ENCODE measurements at places on chromosomes 2 and 18. TPM values are rescaled to one million over a fixed set of nuclear protein-coding genes. Genes with fewer than 3 reads are reported as not detected.
A peak's percentile ranks its signal among the peaks of the same experiment; 100 is the strongest.

The DOK6 gene
- not detected for total RNA-seq

The LAMA1 gene
- total RNA-seq: 1.4 TPM

The NLRC4 gene
- not detected for total RNA-seq

The PFN4 gene
- 1.7 TPM for total RNA-seq

The SKA1 gene
- total RNA-seq: 47.3 TPM

The MYL12B gene
- 378 TPM for total RNA-seq

DNA sequence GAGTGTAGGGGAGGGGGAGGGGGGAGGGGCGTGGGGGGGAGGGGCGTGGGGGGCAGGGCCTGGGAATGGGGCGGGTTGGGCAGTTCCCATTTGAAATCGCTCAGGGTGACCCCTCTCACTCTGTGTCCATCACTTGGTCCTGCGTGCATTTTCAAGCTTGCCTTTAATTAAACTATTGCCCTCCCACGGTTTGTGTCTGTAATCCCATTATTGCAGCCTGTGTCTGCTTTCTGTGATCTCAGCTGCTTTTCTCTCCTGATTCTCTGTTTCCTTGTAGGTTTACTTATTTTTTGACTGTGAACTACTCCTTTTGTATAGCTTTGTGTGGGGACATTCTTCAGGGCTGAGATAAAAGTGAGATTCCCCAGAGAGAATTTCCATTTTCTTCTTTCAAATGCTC lies 1.3 kb downstream of the DCDC2C start:
- no peak for DNase-seq

- no peak for DNase-seq
Measured at GRCh38 chr2:218980735-218981389, 4.1 kb downstream of the FEV start.

GRCh38 chr2:15307526-15307925 lies 253.6 kb downstream of the NBAS start:
- DNase-seq: no peak

- DNase-seq: peak; percentile 19
Measured at GRCh38 chr2:61356261-61356957, 114.5 kb downstream of the USP34 start.

DNA sequence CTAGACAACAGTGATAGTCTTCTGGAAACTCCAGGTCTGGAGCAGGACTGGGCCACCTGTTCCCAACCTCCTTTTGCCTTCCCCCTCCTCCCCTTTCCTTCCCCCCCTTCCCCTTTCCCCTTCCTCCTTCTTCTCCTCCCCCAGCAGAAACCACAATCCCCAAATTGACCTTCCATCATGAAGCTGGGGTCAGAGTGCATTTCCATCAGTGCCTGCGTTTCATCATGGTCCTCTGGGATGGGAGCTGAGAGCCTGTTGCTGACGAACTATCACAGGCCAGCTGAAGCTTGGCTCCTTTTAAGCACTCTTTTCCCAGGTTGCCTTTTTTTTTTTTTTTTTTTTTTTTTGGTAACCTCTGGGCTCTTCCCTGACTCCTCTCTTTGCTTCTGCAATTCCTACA lies 52.6 kb upstream of the SMAD2 start:
- DNase-seq: no peak

- peak; percentile 99 for DNase-seq
Measured at GRCh38 chr2:222709191-222709891, 37.9 kb downstream of the MOGAT1 start.

DNA sequence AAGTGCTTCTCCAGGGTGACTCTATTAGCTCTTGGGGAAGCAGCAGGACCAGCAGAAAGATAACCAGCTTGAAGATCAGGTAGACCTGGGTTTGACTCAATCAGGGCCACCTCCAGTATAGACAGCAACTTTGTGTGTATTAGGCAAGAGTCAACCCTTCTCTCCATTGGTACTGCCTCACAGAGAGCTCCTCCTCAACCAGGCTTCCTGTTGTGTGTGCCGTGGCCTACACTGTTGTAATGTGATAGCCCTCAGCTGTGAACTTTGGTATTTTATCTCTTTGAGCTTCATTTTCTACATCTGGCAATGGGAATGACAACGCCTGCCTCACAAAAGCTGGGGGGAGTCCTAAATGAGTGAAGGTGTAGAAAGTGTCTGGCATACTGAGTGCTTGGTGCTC lies 17.0 kb upstream of the MAP3K20 start:
- peak; percentile 29 for DNase-seq

GRCh38 chr18:43606795-43607194 lies 329.5 kb upstream of the SYT4 start:
- DNase-seq: peak; percentile 11

DNA sequence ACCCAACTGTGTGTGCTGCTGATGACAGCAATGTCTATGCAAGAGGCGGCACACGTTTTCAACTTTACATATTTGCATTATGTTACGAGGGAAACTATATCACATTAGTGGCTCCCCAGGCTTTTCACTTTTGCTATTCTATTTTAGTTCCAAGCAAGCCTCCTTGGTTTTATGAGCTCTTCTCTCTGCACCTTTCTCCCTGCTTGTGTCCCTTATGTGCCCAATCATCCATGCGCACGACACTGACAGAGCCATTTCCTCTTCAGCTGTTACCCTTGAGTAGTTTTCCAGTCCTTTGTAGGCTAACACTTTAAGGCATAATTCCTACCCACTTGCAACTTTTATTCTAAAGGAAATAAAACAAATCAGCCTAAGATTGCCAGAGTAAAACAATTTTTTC lies 154.3 kb downstream of the TCF4 start:
- DNase-seq: no peak

DNA sequence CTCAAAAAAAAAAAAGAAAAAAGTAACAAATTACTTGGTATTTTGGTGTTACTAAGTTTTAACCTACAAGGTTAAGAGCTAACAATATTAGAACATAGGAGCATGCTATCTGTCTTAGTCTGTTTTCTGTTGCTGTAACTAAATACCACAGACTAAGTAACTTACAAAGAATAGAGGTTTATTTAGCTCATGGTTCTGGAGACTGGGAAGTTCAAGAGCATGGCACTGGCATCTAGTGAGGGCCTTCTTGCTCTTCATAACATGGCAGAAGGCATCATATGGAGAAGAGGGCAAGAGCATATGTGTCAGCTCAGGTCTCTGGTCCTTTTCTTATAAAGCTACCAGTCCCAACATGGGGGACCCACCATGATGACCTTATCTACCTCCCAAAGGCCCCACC lies 36.5 kb downstream of the SMARCAL1 start:
- DNase-seq: no peak

DNA sequence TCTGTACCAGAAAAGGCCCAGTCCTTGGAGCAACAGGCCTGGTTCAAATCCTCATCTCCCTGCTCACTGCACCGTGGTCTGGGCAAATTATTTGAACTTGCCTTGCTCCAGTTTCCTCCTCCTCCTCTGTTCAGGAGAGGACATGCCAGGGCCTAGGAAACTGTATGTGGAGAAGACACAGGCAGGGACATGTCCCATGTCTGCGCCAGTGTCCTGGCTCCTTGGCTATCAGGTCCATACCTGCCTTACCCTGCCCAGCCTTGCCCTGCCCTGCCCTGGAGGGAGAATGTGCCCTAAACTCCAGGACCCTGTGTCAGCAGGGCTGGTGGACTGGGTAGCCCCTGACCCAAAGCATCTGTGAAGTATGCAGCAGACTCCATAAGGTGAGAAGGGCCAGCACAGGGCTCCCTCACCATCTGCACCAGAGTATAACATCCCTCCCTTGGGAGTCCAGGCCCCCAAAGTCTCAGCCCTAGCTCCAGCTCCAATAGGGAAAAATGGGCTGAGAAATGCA lies 165.3 kb downstream of the GALNT1 start:
- no peak for DNase-seq

DNA sequence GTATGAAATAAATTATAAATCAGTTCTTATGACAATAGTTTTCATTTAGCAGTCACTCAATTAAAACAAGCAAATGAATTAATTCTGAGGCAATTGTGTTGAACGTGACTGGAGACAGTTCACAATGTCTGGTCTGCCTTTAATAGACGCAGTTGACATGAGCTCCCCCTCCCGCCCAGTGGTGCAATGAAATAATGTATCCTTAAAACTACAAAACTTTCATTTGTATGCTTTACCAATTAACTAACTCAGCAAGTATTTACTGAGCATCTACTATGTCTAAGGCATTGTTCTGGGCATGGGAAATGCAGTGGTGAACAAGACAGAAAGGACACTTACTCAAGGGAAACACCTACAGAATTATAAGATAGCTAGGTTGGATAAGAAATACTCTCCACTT lies 3.5 kb upstream of the DSC2 start:
- DNase-seq: no peak

DNA sequence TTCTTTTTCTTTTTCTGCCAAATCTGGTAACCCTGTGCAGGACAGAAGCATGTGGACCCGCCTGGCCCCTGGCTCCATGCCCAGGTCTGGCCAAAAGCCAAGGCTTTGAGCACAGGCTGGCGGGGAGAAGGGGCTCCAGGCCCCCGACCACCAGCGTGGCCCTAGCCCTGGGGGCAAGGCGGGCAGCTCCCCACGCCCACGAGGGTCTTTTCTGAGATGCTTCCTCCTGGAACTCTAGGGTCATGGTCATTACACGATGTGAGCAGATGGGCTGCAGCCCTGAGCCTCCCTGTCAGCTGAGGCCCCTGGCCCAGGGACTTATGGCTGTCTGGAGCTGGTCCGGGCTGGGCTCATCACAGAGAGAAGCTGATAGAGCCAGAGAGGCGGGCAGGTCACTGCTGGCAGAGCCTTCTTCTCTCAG lies 5.7 kb upstream of the OTOS start:
- no peak for DNase-seq

- no peak for DNase-seq
Measured at GRCh38 chr18:6401687-6402086, 13.0 kb downstream of the L3MBTL4 start.

DNA sequence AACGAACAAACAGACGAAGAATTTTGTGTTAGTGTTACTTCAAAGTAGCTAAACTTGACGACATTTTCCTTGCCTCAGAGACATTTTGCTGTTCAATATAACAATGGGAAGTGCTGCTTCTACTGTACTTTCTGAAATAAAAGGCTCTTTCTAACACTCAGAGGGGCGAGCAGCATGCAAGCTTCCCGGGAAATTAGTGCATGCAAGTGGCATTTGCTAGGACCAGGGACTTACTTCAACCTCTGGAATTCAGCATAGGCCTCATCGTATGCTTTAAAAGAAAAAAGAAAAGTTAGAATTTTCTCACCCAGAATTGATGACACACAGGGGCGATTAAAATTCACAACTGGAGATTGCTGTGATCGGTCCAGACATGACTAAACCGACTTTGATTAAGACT lies 62.5 kb upstream of the LPIN2 start:
- DNase-seq: no peak

DNA sequence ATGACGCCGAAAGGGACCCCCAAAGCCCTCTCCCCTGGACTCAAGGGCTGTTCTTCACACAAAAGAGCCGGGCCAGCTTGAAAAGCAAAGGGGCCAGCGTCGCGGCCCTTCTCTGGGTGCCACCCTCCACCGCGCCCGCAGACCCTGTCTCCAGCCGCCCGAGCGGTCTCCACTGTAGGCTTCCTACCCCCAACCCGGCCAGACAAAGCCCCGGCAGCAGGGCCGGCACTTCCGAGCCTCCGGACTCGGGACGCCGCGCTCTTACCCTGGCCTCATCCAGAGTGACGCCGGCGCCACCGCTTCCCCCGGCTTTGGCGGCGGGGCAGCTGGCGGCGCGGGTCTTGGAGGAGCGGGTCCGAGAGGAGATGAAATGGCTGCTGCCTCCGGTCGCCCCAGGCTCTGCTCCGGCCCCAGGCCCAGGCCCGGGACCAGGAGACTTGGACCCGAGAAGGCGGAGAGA lies 603 bp downstream of the ATAD2B start:
- DNase-seq: no peak

Data from LHCN-M2 (cell line).